ENCODE measurements at places on chromosomes 1 and 21.

GRCh38 chr1:3545363-3546047 is 65.8 kb downstream of the MEGF6 start:
- no peak for DNase-seq

DNA sequence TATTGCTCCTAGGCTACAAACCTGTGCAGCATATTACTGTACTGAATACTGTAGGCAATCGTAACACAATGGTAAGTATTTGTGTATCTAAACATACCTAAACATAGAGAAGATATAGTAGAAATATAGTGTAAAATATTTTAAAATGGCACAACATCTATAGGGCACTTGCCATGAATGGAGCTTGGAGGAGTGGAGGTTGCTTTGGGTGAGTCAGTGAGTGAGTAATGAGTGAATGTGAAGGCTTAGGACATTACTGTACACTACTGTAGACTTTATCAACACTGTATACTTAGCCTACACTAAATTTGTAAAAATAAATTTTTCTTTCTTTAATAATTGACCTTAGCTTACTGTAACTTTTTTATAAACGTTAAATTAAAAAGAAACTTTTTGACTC is 7.9 kb downstream of the LEFTY2 start:
- no peak for DNase-seq

DNA sequence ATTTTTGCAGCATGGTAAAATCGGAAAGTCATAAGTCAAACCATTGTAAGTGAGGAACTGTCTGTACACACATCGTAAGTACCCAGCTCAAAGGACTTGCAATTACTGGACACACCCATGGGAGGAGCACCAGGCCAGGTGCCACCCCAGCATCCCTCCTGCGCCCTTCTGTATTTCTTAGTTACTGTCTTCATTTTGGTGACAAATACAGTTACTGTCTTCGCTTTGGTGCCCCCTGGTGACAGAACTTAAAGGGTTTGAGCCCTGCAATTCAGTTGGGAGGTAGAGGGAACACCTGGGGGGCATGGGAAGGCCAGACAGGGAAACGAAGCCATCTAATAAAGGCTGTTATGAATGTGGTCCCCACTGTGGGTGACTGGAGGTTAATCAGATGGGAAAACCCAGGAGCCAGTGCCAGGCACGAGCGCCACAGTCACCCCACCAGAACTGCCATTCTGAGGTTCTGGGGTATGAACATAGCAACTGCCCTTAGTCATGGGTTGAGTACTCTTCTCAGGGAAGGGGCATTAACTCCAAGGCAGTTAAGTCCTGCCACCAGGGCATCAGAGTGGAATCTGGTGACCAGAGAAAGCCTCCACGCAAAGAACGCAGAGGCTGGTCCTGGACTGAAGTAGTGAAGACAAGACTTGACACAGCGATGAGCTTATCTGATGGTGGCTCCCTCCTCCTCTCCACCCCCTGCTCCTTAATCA is 612.9 kb downstream of the PTPRU start:
- peak; percentile 49 for DNase-seq

DNA sequence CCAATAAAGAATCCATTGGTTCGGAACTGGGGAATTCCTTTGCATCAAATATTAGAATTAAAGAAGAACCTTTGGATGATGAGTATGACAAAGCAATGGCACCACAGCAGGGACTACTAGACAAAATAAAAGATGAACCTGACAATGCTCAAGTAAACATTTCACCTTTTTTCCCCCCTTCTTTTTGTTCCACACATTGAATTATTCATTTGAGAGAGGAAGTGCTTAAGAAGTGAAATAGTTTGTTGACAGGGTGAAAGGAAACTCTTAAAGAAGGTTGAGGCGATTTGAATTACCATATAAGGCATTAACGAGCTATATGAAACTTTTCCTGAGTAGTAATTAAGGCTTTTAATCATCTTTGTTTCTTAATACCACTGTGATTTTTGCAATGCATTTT is 93.1 kb downstream of the ZMYM4 start:
- DNase-seq = no peak

GRCh38 chr1:169809370-169810095 is 14.8 kb upstream of the METTL18 start:
- peak; percentile 26 for DNase-seq

- peak; percentile 70 for DNase-seq
Measured at GRCh38 chr21:41631564-41632461, 123.9 kb upstream of the TMPRSS2 start.

- DNase-seq = no peak
Measured at GRCh38 chr1:86708920-86709319, 4.5 kb downstream of the SH3GLB1 start.

- DNase-seq = peak; percentile 95
Measured at GRCh38 chr1:168466092-168466713, 77.6 kb downstream of the XCL2 start.

DNA sequence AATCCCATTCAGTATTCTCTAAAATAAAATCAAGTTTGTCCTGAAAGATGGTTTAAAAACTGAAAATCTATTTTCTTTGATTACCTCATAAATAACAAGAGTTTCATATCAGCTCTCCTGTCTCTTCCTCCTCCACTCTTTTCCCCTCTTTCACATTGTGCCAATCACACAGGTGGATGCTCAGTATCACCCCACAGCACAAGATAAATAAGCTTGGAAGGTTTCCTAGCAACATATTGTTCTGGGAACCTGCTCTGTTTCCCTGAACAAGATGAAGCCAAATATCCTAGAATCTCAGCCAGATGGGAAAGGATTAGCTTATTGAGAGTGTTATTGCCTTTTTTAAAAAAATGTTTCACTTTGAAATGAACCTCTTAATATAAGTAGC is 45.7 kb upstream of the CACYBP start:
- peak; percentile 91 for DNase-seq

DNA sequence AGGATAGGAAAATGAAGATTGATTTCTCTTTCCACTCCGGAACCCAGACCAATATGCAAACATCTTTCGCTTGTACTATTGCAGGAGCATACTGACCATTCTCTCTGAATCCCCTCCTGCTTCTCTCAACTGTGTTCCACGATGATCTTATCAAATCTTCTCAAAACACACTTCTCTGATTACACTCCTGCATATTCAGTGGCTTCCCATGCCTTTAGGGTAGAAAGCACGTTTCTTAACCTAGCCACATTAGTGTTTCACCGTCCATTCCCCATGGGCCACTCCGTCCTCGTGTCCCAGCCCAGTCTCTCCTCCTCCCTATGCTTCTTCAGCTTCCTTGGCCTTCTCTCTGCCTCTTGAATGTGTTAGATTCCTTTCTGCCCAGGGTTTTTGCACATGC is 198.5 kb downstream of the ZP4 start:
- no peak for DNase-seq

- DNase-seq = no peak
Measured at GRCh38 chr1:43359696-43360095, 915 bp downstream of the CDC20 start.

- no peak for DNase-seq
Measured at GRCh38 chr21:41597227-41597626, 89.3 kb upstream of the TMPRSS2 start.

DNA sequence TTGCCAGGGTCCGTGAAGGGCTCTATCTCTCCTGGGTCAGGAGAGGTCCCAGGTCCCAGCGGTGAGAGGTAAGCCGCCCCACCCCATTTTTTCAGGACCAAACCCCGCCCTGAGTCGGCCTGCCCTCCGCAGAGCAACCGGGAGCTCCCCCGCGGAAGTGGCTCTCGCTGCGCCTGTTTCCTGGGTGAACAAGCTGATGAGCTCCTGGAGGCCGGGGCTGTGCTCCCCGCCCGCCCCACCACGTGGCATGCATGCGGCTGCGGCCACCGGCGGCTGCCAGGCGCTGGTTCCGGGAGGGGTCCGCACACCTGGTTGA is 32.0 kb downstream of the ZBTB17 start:
- no peak for DNase-seq

GRCh38 chr1:44834328-44834727 is 8.7 kb downstream of the PTCH2 start:
- DNase-seq = no peak

GRCh38 chr21:45644041-45644906 is 749 bp downstream of the PCBP3 start:
- DNase-seq = no peak

DNA sequence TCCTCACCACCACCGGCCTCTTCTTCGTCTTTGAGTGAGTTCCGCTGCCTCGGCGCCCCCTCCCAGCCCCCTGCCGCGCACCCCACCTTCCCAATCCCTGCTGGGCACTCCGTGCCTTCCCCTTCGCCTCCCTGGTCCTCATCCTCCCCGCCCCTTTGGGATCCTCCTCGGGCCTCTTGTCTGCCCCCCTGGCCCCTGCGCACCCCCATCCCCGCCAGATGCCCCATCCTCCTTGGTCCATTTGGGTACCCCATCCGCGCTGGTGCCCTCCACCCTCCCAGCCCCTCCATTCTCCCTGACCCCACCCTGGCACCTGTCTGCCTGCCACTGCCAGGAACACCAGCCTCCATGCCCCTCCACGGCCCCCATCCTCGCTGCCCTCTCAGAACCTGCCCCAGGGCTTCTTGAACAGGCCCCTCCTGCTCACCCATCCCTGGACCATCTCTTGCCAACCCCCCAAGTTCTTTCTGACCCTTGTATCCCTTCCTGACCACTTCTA is 667 bp downstream of the ZDHHC18 start:
- no peak for DNase-seq

GRCh38 chr1:234065794-234066447 is 161.4 kb downstream of the SLC35F3 start:
- DNase-seq = peak; percentile 36

- DNase-seq = no peak
Measured at GRCh38 chr1:164937291-164937690, 378.3 kb downstream of the PBX1 start.

- DNase-seq = no peak
Measured at GRCh38 chr1:245332085-245332484, 177.3 kb downstream of the KIF26B start.

GRCh38 chr21:44907225-44907965 is 13.3 kb downstream of the ITGB2 start:
- no peak for DNase-seq

All from NCI-H345 (cell line).